ENCODE measurements at places on chromosomes 12 and 14.

- no peak for DNase-seq
Measured at GRCh38 chr14:94305620-94306019, 12.6 kb upstream of the SERPINA10 start.

GRCh38 chr12:124684971-124685688 lies 117.7 kb upstream of the NCOR2 start:
- no peak for DNase-seq

DNA sequence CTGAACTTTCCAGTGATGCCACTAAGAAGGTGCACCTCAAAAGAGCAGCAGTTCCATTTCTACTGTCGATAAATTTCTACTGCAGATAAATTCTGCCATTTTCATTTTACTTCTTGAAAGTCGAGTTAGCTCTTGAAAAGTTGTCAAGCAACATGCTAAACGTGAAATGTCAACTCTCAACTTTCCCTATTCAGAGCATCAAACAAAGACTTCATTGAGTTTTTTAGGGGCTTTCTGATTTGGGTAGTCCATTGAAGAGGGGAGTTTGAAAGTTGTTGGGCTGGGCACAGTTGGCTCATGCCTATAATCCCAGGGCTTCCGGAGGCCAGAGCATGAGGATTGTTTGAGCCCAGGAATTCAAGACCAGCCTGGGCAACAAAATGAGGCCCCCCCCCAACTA lies 59.4 kb upstream of the SYNE2 start:
- no peak for DNase-seq

DNA sequence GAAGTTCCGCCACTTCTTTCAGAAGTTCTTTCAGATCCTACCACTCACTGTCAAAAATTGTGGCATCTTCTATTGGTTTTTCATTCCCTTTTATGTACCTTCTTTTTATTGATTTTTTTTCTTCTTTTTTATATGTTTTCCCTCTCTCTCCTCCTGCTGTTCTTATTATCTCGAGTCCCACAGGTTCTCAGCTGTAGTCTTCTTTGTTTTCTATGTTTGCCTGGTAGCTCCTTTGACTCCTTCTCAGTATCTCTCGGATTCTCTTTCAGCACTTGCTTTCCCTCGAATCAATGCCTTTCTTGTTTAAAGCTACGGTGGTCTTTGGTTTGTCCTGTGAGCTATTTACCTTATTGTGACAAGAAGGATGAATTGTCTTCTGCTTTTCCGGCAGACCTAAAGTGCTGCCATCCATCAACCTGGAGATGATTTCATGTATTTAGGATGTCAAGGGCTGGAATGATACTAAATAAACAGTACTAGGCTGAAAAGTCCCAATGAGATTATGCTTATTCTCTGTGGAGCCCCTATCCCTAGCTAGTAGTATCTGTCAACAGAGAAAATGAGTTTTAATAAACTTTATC lies 541.7 kb downstream of the NOVA1 start:
- DNase-seq, result no peak

- DNase-seq, result no peak
Measured at GRCh38 chr14:104341532-104342434, 203.4 kb downstream of the KIF26A start.

GRCh38 chr12:51870504-51870903 lies 17.4 kb upstream of the ANKRD33 start:
- DNase-seq, result no peak

GRCh38 chr14:100067971-100068959 lies 3.0 kb downstream of the EVL start:
- DNase-seq, result no peak

DNA sequence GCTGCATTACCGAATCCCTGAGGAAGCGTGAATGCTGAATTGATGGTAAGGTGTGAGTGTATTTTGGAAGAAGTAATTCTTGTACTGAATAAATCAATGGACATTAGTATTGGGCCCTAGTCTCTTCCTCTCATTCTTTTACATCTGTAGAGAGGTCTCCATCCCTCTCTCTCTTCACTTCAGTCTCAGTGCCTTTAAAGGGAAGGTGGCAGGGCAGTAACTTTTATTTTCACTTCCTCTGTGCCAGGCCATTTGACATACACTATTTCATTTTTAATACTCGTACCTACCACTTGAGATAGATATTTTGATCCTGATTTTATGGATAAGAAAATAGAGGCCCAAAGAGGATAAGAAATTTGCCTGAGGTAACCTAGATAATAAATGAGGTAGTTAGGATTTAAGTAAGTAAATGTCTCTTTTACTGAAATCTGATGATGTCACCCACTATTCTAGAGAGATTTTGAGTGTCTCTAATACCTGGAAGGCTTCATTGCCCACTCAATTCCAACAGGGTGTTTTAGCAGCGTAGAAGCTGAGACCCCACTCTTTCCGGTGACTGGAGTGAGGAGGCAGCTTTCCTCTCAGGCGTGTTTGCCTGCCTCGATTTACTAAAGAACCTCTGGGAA lies 177.9 kb upstream of the PRICKLE1 start:
- no peak for DNase-seq

DNA sequence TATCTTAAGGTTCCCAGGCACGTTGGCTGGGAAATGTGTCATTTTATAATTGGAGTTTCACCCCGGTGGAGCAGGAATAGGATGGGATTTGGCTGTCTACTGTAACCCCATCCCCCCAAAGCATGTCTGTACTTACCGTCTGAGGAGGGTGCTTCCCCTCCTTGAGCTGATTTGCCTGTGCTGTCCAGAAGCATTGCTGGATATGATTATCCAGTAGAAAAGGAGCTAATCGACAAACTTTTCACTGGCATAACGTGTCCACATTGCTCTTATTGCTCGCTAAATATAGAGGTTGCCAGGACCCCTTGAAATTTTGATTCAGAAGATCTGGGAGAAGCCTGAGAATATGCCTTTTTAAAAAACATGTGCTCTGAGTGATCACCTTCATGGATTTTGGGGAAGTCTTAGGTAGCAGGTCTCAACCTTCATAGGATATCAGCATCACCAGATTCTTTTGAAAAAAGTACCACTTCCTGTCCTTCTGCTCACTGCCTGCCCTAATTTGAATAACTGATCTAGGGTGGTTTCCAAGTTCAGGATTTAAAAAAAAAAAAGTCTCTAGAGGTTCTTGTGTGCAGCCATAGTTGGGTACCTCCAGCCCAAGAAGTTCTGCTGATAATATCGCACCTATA lies 80.4 kb upstream of the KCNA1 start:
- DNase-seq, result no peak

- no peak for DNase-seq
Measured at GRCh38 chr12:47276621-47277309, 197.0 kb upstream of the AMIGO2 start.

DNA sequence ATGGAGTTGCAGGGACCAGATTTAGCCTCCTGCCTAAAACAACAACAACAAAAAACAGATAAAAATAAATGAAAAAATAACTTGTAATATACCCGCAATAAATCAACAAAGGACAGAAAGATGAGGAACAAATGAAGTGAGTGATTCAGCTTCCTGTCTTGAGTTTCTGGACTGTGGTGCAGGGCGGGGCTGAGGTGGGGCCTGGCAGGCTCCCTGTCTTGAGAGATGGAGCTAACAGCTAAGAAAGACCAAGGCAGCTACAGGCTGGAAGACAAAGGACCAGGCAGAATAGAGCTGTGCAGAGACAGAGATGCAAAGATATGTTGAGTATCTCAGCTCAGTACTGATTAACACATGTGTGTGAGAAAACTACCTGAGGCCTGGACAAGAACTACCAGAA lies 879.2 kb downstream of the AACS start:
- no peak for DNase-seq

DNA sequence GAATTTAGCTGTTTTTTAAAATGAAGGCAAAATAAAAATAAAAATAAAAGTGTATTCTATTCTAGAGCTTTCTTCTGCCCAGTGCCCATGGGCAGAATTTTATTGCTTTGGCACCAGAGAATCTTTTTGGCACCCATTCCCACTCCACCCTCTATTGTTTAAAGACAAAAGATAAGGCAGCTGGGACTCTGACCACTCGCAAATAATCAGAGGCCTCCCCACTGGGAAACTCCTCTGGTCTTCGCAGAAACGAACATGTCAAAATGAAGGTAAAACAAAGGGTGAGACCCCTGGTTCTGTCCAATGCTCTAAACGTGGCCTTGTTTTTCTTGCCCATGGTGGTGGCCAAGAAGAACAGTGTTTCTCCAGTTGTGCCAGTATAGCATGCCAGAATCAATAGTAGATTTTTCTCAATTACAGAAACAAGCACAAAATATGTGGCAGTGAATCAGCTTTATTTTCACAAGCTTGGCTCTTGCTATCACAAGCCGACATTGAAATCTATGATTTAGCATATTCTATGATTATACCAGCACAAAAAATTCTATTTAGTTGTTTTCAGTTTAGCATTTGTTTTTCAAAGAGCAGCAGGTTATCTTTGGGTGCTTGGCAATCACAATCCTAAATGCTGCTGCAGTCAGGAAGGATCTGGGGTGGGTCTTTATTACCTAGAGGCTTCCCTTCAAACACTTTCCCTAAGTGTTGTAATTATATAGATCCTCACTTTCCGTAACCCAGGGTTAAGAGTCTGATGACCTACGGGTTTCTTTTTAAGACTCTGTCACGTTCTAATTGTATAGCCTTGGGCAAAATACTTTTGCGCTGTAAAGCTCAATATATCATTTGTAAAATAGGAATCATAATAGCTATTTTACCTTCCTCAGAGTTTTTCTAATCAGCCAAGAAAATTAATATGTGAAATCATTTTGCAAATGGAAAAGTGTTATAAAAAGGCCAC lies 50.5 kb downstream of the KITLG start:
- no peak for DNase-seq

DNA sequence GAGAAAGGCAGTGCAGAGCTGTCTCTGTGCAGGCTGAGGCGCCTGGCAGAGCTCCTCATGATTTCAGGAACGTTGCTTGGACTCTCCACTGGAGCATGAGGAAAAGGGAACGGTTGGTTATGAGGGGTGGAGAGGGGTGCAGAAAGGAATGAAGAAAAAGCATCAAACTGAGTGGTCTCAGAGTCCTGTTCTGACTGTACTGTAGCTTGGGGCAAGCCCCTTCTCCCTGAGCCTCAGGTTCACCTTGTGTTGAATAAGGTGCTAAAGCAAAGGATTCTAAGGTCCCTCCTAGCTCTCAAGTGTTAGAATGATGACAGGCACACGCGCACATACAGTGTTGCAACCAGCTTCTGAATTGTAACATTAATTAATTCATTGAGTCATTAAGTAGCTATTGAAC lies 125.2 kb upstream of the PARP11 start:
- DNase-seq, result no peak

GRCh38 chr14:61640158-61641136 lies 54.9 kb upstream of the HIF1A start:
- no peak for DNase-seq

DNA sequence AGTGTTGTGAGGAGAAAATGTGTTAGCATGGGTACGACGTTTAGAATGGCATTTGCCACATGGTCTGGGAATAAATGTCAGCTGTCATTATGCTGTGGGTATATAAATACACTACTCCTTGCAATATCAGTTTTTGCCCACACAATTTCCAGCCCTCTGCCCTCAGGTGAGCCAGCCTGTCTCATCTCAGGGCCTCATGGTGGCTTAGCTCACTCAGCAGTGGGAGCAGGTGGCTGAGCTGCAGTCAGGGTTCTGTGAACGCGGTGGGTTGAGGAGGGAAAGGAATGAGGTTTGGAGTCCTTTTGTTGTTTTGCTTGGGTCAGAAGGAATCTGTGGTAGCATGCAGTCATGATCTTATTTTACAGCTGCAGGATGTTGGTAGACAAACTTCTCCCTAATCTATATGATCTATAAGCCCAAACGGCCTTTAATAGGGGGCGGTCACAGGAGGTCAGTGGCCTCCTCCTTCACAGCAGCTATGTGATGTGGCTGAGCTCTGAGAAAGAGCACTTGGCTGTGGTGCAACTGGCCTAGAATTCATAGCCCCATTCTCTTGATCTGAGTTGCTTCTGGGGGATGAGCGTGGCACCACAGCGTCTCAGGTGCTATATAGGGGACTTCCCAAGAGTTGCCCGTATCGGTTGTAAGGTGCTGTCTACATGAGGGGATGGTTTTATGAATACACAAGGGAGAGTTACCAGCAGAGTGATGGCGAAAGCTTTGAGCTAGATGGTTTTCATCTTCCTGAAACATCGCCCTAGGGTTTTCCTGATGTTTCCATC lies 27.8 kb upstream of the KCNA5 start:
- DNase-seq, result no peak

- DNase-seq, result no peak
Measured at GRCh38 chr12:64175254-64175945, 46.7 kb downstream of the KICS2 start.

DNA sequence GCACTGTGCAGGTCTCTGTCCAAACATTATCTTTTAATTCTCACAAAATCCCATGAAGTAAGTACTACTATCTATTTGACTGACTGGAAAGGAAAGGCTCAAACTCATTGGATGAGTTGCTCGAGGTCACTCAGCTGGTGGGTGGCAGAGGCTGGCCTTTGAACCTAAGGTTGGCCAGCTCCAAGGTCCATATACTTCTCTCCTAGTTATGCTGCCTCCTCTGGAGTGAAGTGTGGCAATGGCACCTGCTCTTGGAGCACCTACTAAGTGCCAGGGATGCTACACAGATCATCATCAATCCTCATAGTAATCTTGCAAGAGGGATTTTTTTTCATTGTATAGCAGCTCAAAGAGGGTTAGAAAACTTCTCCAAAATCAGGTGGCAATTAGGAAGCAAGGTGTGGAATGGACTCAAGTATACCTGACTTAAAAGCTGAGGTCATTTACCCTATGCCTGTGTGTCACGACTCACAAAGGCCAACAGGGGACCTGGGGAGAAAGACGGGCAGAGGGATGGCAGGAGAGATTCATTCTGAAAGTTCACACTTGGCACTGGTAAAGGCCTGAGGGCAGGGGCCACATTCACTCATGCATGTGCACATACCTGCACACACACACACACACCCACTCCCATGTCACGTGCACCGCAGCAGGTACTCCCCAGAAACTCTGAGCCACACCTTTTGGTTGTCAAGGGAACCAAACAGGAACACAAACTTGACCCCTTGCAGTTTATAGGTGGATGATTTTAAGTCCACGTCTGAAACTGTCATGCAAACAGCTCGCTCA lies 146.4 kb downstream of the FOXN3 start:
- DNase-seq, result no peak
